ENCODE measurements at places on chromosomes 4 and X.

DNA sequence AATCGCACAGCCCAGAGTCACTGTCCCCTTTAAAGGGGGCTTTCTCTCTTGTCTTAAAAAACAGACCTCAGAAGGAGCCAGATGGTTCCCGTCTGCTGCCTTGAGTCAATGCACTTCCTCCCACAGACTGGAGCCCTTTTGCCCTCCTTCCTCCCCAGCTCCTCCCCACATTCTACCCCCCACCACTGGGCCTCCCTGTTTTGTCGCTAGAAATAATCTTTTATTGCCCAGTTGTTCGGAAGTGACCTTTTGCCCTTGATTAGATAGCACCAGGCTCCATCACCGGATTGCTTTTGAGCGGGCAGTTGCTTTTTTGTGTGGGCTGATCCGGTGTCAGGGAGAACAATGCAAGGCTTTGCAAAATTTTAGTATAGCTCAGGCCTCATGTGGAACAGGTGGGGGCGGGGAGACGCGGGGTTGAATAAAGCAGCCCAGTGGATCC lies 47.7 kb downstream of the SPRY1 start:
- DNase-seq: peak; percentile 50

GRCh38 chrX:82458207-82458754 lies 1049.8 kb upstream of the POU3F4 start:
- DNase-seq: no peak

DNA sequence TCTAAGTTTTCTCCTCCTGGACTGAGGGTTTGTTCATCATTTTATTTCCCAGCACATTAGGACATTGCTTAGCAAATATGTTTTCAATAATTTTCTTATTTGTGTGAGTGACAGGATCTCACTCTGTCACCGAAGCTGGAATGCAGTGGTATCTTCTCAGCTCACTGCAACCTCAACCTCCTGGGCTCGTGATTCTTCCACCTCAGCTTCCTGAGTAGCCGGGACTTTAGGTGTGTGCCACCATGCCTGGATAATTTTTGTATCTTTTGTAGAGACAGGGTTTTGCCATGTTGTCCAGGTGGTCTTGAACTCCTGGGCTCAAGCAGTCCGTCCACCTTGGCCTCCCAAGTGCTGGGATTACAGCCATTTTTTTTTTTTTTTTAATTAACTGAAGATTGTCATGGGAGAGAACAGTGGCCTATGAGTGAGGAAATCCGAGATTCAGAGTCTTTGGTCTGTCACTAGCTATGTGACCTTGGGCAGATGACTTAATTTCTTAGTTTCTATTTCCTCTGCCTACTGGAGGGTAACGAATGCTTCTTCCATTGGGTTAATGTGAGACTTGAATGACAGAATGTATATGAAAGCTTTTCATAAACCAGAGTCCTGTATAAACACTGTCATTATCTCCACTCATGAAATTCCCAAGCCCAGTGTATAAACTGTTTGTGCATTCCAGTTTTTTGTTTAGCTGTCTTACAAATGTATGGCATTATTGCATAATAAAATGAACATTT lies 23.9 kb downstream of the MOB1B start:
- no peak for DNase-seq

- no peak for DNase-seq
Observed at GRCh38 chr4:158201322-158201721, 9.0 kb upstream of the TMEM144 start.

- DNase-seq: no peak
Observed at GRCh38 chrX:132486599-132487178, 2.1 kb downstream of the MBNL3 start.

DNA sequence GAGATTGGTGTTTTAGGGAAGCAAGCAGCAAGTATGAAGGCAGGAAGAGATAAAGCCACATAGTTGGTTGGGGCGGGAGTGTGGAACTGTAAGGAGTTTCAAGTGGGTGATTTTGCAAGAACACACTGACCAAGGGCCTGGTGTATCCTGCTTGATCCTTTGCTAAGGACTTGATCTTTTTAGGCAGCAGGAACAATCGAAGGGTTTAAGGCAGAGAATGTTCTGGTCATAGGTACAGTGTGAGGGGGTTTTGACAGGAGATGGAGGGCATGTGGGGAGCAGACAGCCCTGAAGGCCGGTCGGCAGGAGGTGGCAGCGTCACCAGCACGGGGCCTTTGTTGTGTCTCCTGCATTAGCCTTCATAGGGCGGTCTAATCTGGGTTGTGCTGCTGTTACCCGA lies 54.7 kb downstream of the FAM193A start:
- no peak for DNase-seq

DNA sequence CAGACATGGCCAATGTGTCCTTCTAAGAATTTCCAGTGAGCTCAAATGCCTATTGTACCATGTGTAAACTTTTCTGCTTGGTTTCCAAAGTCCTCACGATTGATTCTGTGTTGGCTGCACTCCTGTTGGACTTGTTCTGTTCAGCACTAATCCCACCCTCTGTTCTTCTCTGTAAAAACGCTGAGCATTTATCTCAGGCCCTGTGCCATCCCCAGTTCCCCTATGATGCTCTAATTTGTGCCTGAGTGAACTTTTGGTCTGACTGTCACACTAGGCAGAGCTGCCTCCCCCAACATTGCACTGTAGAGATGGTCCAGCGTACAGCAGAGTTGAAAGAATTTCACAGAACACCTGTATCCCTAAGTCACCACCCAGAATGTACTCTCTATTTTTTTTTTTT lies 76.1 kb upstream of the STS start:
- no peak for DNase-seq

DNA sequence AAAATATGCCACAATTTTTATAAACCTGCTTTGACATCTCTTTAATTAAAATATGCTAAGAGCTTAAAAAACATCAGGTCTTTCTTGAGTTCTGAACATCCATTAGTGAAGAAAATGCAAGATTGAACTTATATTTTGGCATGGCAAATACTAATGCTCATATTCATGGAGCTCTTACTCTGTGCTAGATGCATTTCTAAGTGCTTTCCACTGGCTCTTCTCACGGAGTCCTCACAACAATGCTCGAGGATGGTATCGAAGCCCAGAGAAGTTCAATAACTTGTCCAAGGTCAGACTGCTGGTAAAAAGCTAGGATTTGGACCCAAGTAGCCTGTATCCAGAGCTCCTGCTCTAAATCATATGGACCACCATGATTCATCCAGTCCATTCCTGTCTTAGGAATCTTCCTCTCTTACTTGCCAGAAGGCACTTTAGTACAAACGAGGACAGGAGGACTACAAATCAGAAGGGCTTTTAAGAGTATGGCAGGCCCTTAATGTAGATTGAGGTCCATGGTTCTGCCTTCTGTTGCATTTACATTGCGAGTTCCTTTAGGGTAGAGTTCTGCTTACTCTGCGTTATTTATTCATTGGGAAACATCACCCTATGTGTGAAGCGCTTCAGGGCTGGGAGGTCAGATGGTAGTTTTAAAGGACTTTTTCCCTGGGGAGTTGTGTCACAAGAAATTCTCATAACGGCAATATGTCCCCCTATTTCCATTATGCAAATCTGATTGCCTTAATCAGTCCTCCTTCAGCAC lies 199.2 kb downstream of the RASL11B start:
- no peak for DNase-seq

DNA sequence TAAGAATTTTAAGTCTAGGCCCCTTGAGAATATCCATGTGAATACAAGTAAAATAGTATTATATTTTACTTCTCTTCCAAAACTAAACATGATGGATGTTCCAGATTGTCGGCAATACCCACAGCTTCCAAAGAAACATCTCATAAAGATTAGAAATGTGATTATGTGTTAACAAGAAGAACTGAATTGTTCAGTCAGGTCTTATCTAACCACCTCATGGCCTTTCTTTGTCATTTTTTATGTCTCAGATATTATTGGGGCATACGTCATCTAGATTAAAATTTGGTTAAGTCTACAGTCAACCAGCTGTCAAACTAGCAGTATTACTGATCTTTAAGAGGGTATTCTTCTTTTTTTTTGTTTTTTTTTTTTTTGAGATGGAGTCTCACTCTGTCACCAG lies 10.0 kb downstream of the EPGN start:
- no peak for DNase-seq

DNA sequence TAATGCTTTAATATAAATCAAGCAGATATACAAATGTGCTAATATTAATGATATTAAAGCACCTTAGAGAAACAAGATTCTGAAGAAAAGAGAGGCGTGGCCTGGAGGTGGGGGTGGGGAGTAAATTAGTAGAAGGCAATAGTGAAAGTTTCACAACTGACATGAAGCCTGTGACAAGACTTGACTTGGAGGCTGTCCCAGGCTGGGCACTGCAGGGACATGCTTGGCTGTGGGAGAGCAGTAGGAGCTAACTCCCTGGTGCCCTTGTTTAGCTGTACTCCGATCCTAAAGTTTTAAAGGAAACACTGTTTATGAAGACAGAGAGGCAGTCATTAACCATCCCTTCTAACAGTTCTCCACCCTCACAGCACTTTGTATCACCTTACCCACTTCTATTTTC lies 239.0 kb upstream of the MAB21L2 start:
- DNase-seq: peak; percentile 25

GRCh38 chr4:102268355-102268754 lies 76.9 kb downstream of the SLC39A8 start:
- DNase-seq: no peak

GRCh38 chr4:170134821-170135220 lies 45.1 kb upstream of the AADAT start:
- no peak for DNase-seq

DNA sequence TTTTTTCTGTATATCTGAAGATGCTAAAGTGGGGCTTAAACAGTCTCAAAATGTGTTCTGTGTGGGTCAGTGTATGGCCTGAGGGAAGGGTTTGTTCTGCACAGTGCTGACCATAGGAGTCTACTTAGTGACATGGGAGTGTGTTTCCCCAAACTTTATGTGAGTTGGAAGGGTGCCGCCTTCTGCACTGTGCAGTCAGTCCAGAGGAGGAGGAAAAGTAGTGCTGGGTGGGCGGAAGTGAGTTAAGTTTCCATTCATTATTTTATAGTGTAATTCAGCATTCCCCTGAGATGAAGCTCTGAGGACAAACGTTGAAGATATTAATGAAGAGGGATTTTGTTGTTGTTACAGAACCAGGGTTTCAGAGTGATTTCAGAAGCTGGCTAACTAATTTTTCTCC lies 2.9 kb downstream of the CHST7 start:
- no peak for DNase-seq

DNA sequence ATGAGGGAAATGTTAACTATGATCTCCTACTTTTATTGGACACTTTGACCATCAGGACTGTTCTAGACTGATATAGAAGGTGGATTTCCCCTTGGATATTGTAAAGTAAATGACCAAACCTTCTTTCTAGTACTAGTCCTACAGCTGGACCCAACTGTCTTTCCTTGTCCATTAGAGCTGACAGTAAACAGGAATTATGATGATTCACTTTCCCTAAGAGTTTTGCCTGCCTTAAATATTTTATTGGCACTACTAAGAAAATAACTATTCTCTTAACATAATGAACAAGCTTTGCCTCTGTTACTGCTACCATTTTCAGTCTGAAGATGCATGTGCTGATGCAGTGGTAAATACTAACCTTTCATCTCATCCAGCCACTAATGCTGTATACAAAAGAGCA lies 915.4 kb downstream of the CENPC start:
- DNase-seq: no peak

GRCh38 chrX:79167462-79167861 lies 23.0 kb downstream of the GPR174 start:
- no peak for DNase-seq

GRCh38 chr4:157220371-157220881 lies at the start of gene GRIA2:
Gene GRIA2 (plus strand): TSS chr4:157220728. CDS start chr4:157221043, 315 bp downstream.
- peak; percentile 89 for DNase-seq

DNA sequence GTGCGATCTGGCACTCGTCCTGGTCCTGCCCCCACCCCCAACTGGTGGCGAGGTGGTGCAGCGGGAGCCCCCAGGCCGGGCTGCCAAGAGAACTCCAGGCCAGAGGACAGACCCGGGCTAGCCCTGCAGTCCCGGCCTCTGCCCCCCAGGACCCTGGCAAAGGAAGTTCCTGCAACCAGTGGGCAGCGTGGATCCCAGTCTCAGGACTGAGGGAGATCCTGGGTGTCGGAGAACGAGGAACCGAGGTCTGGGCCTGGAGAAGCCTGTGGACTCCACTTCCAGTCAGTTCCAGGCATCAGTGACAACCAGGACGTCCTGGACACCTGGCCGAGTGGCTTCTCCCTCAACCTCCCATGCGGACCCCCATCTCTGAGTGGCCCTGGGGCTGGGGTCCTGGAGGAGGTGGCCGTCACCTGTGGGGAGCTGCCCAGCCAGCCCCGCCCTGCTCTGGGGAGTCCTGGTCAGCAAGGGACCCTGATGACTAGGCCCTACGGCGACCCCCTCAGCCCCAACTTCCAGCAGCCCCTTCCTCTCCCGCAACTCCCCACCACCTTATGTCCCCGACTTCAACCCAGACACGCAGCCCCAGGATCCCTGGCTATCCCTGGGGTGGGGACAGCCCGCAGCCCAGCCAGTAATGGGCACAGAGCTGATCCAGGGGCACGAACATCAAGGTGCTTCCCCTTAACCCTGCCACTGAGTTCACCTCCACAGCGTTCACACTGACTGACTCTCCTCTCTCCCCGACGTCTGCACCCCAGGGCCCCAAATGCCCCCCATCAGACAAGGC lies 53.7 kb upstream of the NKX1-1 start:
- DNase-seq: no peak

DNA sequence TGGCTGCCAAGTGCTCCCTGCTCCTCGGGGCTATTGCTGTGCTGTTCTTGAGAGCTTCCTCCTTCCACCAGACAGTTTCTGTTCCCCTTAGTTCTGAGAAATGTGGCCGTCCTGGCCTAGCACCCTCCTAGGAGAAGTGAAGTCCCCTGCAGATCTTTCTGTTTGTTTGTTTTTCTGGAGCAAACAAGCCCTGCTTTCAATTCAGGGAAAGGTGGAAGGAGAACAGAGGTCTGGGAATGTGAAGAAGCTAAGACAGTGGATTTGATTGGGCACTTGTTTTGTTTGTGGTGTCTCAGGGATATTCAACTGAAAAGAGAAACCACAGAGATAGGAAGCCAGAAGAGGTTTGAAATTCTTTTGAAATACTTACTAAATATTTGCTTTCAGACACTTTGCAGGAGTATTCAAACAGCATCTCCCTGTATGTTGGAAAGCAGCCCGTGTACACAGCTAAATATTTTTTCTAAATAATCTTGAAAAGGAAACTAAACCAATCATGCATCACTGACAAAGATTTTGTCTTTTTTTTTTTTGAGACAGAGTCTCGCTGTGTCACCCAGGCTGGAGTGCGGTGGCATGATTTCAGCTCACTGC lies 36.5 kb upstream of the PPM1K start:
- DNase-seq: peak; percentile 77

GRCh38 chr4:173684223-173684622 lies 154.2 kb upstream of the HAND2 start:
- no peak for DNase-seq

- no peak for DNase-seq
Observed at GRCh38 chrX:70089604-70090297, 27.5 kb downstream of the OTUD6A start.
